ENCODE measurements at places on chromosomes 7 and 10.

DNA sequence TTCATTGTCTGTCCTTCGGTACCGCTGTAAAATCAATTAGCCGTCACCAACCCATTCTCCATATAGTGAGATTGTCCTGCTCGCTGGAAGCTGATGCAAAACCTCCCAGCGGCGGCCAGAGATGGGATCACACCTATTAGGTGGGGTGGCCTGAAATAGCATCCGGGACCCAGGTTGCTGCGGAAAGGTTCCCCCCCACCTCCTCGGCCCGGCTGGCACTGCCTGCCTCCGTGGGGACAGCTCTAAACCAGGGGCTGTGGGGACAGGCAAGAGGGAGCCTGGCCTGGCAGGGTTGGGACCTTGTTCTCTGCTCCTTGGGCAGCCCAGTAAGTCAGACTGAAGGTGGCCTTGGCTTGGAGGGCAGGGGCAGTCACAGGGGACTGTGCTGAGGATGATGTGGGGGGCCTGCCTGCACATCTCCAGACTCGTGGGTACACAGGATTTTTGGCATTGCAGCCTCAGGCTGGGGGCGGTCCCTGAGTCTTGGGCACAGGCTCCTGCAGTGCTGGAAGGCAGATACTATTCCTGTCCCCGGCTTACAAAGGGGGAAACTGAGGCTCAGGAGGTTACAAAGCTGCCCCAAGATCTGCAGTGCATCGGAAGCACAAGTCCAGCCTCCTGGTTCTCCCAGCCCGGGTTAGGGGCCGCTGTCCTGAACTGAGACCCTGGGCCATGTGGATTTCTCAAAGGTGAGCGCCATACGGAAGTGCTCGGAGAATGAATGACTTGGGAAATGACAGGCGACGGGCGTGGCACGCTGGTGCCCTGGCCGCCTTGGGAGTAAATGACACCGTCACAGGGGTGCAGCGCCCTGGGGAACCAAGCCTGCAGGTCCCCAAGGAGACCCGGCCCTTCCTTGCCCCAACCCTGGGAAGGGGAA is 65.6 kb downstream of the UNCX start:
- DNase-seq = no peak

GRCh38 chr7:142030848-142031247 is 35.2 kb downstream of the MGAM start:
- DNase-seq = no peak

- DNase-seq = peak; percentile 79
Observed at GRCh38 chr7:20280475-20281351, 50.0 kb upstream of the ITGB8 start.

DNA sequence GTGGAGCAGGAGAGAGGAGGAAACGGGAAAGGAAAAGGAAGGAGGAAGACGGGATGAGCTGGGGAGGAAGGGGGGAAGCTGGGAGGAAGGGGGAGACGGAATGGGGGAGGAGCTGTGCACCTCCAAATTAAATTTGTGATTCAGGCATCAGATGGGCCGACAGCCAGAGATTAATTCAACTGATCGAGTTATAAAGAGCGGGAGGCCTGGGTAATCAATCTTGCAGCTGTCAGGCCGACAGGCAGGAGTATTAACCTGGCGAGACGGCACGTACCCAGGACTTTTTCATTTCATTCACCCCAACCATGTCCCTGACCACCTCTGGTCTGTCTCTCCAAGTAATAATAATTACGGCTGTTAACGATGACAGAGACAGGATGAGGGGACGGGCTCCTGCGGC is 26.2 kb downstream of the KAZALD1 start:
- no peak for DNase-seq

DNA sequence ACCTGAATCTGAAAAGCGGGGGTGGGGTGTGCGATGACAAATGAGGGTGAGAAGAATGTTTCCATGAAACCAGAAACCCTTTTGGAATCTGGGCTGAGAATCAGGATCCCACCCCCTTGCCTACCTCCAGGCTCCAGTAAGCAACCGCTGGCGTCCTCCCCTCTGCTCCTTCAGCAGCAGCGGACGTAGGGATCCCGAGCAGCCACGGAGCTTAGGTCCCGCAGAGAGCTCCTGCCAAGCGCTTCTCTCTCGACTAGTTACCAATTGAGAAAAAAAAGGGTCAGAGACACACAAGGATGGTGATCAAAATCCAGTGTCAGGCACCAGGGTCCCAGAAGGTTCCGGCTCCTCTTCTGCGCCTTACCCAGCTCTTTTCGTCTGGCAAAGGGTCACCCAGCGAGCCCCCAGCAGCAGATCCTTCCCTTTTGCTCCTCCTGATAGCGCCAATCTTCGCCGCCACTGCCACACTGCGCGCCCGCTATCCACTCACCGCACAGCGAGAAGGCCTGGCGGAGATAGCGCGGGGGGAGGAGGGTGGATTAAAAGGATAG is 733.5 kb downstream of the ZWINT start:
- DNase-seq = no peak

DNA sequence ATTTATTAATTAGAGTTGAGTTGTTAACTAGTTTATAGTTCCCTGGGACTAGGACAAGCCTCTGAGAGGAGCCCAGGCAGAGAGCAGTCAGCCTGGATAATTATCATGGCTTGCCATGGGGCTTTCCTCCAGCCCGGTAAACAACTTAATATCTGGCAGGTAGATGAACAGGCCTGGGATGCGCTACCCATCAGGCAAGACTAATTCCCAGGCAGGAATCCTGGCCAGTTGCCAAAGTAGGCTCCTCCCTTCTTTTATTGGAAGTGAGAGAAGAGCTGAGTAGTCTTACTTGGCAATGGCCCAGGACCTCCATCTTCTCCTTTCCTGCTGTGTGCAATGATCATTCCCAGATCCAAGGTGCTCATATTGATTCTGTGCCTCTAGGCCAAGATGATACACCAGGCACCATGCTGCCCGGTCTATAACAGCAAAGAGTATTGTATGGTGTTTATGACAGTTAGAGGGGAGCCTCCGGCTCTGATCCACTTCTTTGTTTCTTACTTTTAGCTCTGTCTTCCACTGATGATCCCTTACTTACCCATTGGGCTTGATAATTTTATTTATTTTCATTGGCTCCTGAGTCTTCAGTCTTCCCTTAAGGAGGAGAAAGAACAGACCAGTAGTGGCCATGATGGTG is 408.7 kb downstream of the REEP3 start:
- no peak for DNase-seq

- no peak for DNase-seq
Observed at GRCh38 chr7:116757283-116757682, 85.3 kb downstream of the MET start.

GRCh38 chr10:64011912-64012714 is 490.9 kb downstream of the REEP3 start:
- no peak for DNase-seq

DNA sequence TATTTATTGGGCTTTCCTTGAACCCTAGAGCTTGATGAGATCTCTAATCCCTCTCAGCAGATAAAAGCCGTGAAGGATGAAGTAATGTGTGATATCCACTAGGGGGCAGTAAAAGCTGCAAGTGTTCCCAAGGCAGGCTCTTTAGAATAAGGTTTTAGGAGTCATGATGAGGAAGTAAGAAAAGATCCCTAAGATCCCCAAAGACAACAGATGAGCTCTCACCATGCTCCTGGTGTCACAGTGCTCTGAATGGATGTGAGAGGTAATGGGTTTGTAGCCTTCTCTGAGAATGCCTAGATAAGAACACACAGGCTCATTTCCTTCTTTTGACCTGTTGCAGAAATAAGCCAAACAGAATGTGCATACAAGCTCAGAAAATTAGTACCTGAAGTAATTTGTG is 70.4 kb upstream of the ITPRID1 start:
- peak; percentile 51 for DNase-seq

DNA sequence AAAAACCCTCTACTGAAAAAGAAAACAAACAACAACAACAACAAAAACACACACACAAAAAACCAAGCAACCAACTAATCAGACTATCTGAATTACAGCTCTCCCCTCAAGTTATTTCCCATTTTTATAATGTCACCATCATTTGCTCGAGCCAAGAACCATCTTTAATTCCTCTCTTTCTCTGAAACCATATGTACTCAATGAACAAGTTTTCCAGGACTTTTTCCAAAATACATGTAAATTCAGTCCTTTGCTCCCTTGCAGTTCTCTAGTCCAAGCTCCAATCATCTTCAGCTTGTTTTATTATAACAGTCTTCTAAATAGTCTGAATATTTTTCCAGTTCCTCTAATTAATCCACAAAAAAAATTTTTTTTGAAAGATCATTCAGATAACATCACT is 506.0 kb downstream of the NXPH1 start:
- no peak for DNase-seq
